DND-41 (cell line): ENCODE measurements at places on chromosomes 12 and 14.

GRCh38 chr12:46518169-46518568 is 145.6 kb upstream of the SLC38A2 start:
- H3K4me3 ChIP-seq = no peak overlapping the region
- peaks cover 22% of the 10 kb centered on the region for H3K4me1 ChIP-seq
- no peak overlapping the region for H3K27ac ChIP-seq

DNA sequence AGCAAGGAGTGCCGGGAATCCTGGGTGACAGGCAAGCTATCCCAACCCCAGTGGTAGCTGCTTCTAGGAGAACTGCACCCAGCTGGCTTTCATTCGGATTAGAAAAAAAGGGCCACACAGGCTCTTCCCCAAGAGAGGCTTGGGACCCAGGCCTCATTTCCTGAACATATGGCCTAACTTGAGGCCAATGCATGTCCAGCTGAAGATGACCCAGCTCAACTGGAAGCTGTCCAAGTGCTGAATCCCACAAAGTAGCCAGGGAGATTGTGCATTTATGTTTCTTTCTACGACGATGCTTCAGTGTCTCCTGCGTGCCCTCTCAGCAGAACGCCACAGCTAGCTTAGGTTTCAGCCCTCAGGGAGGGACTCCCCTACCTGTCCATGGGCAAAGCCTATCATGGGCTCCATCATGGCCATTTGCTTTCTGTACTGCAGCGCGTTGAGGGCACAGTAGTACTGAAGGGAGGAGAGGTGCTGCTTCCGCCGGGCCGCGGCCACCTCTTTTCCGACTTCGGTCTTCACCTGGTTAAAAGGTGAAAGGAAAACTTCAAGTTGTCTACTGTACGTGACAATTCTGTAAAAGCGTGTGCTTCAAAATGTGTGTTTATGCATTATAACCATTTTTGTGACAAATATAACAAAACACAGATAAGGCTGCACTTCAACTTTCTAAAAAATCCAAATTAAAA is 29.1 kb downstream of the APPL2 start:
- H3K36me3 ChIP-seq = peaks cover 41% of the 10 kb centered on the region
- no peak overlapping the region for H3K4me3 ChIP-seq
- H3K27me3 ChIP-seq = no peaks in the 10 kb centered on the region
- H3K4me1 ChIP-seq = no peaks in the 10 kb centered on the region

DNA sequence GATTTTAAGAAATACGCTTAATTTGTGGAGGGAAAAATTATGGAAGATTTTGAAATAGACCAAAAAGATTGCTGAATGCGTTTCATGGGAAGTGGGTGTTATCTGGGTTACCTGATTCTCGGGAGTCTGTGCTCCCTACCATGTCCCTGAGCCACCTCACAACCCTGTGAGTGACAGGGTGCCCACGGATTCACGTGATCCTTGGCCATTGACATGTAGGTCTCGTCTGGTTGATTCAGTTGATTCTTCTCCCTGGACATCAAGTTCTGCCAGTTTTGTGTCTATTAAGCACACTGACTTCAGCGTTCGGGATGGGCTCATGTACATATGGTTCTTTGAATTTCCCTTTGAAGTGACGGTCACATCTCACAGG is 101.4 kb downstream of the ADGRD1 start:
- no peak overlapping the region for H3K27ac ChIP-seq
- no peak for DNase-seq
- H3K36me3 ChIP-seq = no peaks in the 10 kb centered on the region
- H3K4me3 ChIP-seq = no peak overlapping the region

DNA sequence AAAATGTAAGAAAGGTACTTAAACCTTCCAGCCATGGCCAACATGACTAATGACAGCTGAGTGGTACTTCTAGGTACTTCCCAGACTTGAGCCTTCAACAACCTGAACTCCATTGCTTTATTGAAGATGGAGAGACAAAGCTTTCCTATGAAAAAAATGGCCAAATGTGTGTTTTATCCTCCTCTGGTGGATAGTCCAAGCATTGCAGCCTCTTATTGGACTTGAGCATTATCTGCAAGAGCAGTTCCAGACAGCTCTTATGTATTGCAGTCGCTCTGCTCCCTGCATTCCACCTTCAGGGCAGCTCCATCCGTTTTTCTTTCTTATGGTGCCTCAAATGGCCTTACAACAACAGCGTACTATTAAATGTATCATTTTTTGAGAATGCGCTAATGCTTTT is 588.2 kb downstream of the NRXN3 start:
- DNase-seq = peak; percentile 5
- H3K4me3 ChIP-seq = no peak overlapping the region
- H3K27me3 ChIP-seq = no peaks in the 10 kb centered on the region
- no peak overlapping the region for H3K27ac ChIP-seq

GRCh38 chr12:49251357-49251756 is 13.5 kb upstream of the TUBA1C start:
- no peaks in the 10 kb centered on the region for H3K36me3 ChIP-seq
- DNase-seq = no peak
- no peak overlapping the region for H3K27ac ChIP-seq
- no peaks in the 10 kb centered on the region for H3K27me3 ChIP-seq
- H3K4me3 ChIP-seq = no peak overlapping the region

GRCh38 chr14:70084226-70084625 is 104.5 kb downstream of the SLC8A3 start:
- H3K27me3 ChIP-seq = peaks cover 14% of the 10 kb centered on the region
- no peak overlapping the region for H3K27ac ChIP-seq
- H3K4me1 ChIP-seq = no peaks in the 10 kb centered on the region
- no peak overlapping the region for H3K4me3 ChIP-seq
- no peaks in the 10 kb centered on the region for H3K36me3 ChIP-seq

DNA sequence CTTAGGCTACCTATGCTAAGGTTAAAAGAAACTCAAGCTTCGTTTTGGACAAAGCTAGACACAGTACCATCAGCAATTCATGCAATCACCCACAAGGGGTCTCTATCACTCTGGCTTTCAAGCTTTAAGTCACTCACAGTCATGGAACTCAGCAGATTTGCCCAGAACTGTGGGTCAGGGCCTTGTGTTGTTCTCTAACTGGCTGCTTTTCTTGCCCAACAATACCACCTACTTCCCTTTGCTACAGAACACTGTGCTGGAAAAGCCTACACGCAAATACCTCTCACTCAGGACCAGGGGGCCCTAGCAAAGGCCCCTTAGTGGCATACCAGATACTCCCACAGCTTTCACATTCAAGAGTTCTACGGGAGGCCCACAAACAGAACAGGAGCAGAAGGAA is 9.1 kb downstream of the NEMP1 start:
- H3K4me1 ChIP-seq = 0 out of 2 replicates have a peak, but pooled peaks cover under 1% of the 10 kb centered on the region
- H3K27ac ChIP-seq = no peak overlapping the region
- peak; percentile 66 for DNase-seq
- H3K36me3 ChIP-seq = peaks cover 71% of the 10 kb centered on the region
- H3K4me3 ChIP-seq = no peak overlapping the region

DNA sequence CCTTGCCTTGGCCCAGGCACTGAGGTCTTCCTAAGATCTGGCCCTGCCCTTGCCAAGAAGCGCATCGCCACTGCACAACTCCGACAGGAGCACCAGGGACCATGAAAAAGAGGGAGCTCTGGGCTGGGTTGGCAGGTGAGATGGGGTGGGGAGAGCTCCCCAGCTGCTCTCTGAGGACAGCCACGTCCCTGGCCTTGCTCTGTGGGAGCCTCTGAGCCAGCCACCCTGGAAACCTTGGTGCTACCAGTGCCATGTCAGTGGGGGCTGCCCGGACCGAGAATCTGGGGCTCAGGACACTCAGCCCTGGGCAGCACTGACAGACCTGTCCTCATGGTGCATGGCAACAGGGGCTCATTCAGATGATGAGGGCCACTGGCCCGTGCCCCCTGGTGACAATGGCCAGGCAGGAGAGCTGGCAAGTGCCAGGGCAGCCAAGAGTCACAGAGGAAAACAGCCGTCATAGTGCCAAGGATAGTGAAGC is 134.8 kb downstream of the ZFP36L1 start:
- DNase-seq = no peak
- peaks cover 9% of the 10 kb centered on the region for H3K4me1 ChIP-seq
- no peaks in the 10 kb centered on the region for H3K36me3 ChIP-seq
- H3K4me3 ChIP-seq = no peak overlapping the region
- no peaks in the 10 kb centered on the region for H3K27me3 ChIP-seq

DNA sequence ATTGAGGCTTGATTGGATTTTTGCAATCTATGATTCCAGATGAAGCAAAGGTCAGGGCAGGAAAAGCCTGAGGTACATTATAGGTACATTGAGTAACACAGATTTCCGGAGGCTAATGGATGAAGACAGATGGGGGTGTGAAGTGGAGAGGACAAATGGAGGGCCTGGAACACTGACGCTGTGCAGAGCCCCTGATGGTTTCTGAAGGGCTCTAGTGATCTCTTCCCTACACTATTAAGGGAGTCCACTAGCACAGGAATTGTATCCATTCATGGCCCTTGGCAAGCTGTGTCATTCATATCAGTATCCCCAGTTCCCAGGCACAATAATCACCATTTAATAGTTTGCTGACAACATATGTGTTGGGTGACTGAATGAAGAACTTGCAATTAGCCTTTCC is 284.8 kb downstream of the ITPR2 start:
- H3K27ac ChIP-seq = no peak overlapping the region
- no peaks in the 10 kb centered on the region for H3K4me1 ChIP-seq
- H3K4me3 ChIP-seq = no peak overlapping the region
- H3K36me3 ChIP-seq = peaks cover 27% of the 10 kb centered on the region; the same call in 1 of the 2 replicates
- H3K27me3 ChIP-seq = no peaks in the 10 kb centered on the region
- no peak for DNase-seq

- H3K27ac ChIP-seq = no peak overlapping the region
- H3K36me3 ChIP-seq = no peaks in the 10 kb centered on the region
- H3K4me1 ChIP-seq = no peaks in the 10 kb centered on the region
- H3K27me3 ChIP-seq = peaks cover 8% of the 10 kb centered on the region
- no peak for DNase-seq
- no peak overlapping the region for H3K4me3 ChIP-seq
Observed at GRCh38 chr12:69028941-69029729, 96.2 kb upstream of the CPM start.

DNA sequence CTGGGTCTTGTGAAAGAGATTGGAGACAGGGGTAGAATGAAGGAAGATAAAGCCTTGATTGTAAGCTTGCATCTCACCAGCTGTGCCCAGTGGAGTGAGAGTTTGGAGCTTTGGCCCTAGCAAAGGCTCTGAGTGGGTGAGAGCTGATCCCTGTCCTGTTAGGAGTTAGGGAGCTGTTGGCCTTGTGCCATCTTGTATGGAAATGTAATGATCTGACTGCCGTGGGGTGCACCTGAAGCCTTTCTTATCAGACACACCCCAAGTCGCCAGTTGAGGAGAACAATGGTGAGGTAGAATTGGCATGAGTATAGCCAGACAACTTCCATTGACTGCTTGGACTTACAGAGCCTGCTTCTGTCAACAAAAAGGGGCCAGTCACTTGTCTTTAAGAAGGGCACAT is 130.1 kb downstream of the PRKCH start:
- DNase-seq = no peak
- H3K36me3 ChIP-seq = peaks cover 71% of the 10 kb centered on the region
- peaks cover 97% of the 10 kb centered on the region for H3K4me1 ChIP-seq
- no peaks in the 10 kb centered on the region for H3K27me3 ChIP-seq

- H3K27ac ChIP-seq = no peak overlapping the region
- no peaks in the 10 kb centered on the region for H3K36me3 ChIP-seq
- H3K4me3 ChIP-seq = no peak overlapping the region
- no peak for DNase-seq
Observed at GRCh38 chr12:77131977-77132490, 66.7 kb upstream of the E2F7 start.

- H3K36me3 ChIP-seq = no peaks in the 10 kb centered on the region
- H3K27ac ChIP-seq = no peak overlapping the region
- no peaks in the 10 kb centered on the region for H3K27me3 ChIP-seq
- H3K4me3 ChIP-seq = no peak overlapping the region
Observed at GRCh38 chr12:128079446-128079845, 187.5 kb upstream of the TMEM132C start.

DNA sequence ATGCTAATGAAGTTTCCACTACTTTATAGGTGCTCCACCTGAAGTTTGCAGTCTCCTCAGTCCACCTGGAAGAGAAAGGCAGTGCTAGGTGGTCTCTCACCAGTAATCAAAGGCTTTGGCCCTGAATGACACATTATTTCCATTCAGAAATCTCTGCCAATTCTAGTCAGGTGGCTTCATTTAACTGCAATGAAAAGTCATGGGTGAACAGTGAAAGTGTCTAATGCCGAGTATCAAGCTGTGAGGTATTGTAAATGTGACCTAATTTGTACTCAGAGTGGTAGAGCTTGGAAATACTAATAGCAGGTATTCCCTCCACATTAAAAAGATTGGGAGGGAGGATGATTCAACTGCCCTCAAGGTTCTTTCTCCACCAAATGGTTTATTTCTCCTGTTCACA is 220.9 kb upstream of the LRFN5 start:
- no peak overlapping the region for H3K4me3 ChIP-seq
- no peaks in the 10 kb centered on the region for H3K27me3 ChIP-seq
- H3K27ac ChIP-seq = no peak overlapping the region
- no peaks in the 10 kb centered on the region for H3K36me3 ChIP-seq

GRCh38 chr12:55729819-55730818 is 1.3 kb upstream of the CD63 start:
- peak overlapping the region; percentile 67 for H3K27ac ChIP-seq
- H3K27me3 ChIP-seq = no peaks in the 10 kb centered on the region
- H3K36me3 ChIP-seq = peaks cover 24% of the 10 kb centered on the region
- peaks cover 34% of the 10 kb centered on the region for H3K4me1 ChIP-seq
- H3K4me3 ChIP-seq = peak overlapping the region; percentile 69

GRCh38 chr12:19822476-19822875 is 383.2 kb downstream of the AEBP2 start:
- no peaks in the 10 kb centered on the region for H3K27me3 ChIP-seq
- no peak for DNase-seq
- H3K36me3 ChIP-seq = no peaks in the 10 kb centered on the region
- no peak overlapping the region for H3K4me3 ChIP-seq
- no peak overlapping the region for H3K27ac ChIP-seq

DNA sequence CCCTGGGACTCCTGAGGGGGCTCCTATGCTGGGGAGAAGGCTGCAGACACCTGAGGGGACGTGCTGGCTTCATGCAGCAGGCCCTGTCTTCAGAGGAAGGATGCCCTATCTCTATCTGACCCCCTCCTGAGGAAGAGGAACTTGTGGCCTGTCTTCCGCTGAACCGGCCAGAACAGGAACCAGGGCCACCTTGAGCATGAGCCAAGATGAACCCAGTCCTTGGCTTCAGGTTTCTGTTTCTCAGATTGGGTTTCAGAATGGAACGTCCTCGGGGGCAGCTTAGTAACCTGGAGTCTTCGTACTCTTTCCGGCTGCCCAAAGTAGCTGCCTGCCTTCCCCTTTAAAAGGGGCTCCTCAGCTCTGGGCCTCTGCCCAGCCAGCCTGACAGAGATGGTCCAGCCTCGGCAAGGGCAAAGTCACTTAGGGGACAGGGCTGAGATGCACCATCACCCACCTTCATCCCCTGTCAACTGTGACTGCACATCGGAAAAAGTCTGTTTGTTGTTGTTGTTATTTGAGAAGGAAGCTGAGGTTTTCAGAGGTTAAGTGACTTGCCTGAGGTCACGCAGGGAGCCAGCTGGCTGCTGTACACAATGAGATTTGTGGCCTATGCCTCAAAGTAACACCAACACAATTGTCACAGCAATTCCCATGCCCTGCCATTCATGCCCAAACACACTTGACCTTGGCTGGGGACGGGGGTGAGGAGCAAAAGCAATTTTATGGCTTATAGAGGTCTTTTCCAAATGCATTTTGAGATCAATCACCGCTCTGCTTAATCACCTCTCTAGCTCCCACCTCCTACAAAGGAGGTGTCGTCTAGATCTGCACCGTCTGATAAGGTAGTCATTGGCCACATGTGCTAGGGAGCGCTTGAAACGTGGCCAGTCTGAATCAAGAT is 13.4 kb downstream of the ASB2 start:
- no peaks in the 10 kb centered on the region for H3K36me3 ChIP-seq
- H3K4me3 ChIP-seq = no peak overlapping the region
- no peak for DNase-seq
- H3K27ac ChIP-seq = no peak overlapping the region

GRCh38 chr14:97618917-97619690 is 821.9 kb downstream of the VRK1 start:
- no peak overlapping the region for H3K4me3 ChIP-seq
- H3K27me3 ChIP-seq = no peaks in the 10 kb centered on the region
- DNase-seq = no peak
- H3K4me1 ChIP-seq = peaks cover 44% of the 10 kb centered on the region
